ENCODE measurements at places on chromosomes 1 and 21. TPM values are rescaled to one million over a fixed set of nuclear protein-coding genes. Genes with fewer than 3 reads are reported as not detected.

Gene APCS
- total RNA-seq, result not detected

GRCh38 chr1:155169541-155169940 lies 3.6 kb downstream of the KRTCAP2 start:
- DNase-seq, result no peak

GRCh38 chr1:26289158-26290059 lies 9.5 kb downstream of the SH3BGRL3 start:
- no peak for DNase-seq

DNA sequence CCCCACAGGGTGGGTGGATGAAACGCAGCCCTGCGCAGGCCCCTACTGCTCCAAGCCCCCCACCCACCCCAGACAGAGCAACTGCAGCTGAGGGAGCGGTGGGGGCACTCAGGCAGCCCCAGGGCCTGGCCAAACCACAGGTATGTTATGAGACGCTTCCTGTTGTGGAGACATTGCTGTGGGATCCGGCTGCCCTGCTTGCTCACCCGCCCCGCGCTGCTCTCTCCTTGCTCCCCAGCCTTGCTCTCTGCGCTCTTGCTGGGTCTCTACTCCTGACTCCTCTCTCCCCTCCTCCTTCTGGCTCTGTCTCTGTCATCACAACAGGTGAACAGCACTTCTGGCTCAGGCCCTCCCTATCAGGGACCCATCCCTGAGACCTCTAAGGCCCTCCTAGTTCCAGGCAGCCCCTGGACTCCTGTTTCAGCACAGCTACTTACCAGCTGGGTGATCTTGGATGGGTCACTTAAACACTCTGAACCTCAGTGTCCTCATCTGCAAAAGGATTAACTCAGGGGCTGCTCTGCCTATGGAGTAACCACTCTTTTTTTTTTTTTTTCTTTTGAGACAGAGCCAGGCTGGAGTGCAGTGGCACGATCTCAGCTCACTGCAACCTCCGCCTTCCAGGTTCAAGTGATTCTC lies 15.9 kb downstream of the COL8A2 start:
- peak; percentile 61 for DNase-seq

- DNase-seq, result no peak
Measured at GRCh38 chr1:208298593-208299269, 54.5 kb upstream of the PLXNA2 start.

- no peak for DNase-seq
Measured at GRCh38 chr1:183090391-183091006, 67.3 kb downstream of the LAMC1 start.

DNA sequence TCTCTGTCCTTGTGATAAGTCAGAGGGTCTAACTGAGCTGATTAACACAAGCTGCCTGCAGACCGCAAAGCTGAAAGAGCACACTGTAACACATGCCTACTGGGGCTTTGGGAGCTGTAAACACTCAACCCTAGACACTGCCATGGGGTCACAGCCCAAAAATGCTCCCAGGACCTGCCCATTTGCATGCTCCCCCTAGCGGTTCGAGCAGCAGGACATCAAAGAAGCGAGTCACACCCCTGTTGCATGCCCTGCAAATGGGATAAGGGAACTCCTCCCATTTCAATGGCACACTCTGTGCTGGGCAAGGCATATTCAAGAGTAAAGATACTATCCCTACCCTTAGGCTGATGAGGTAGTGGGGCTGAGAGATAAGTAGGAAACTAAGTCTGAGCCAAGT lies 22.8 kb downstream of the LCE3E start:
- DNase-seq, result no peak

DNA sequence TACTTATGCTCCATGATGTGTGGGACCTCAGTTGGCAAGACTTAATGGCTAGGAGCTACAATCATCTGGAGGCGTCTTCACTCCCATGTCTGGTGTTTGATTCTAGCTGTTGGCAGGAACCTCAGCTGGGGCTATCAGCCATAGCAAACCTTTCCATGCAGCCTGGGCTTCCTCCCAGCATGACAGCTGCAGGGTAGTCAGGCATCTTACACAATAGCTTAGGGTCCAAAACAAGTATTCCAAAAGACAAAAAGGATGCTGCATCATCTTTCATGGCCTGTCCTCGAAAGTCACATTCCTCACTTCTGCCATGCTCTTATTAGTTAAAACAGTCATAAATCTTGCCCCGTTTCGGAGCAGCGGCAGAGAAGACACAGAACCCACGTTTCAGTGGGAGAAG lies 90.9 kb downstream of the LRRC8C start:
- DNase-seq, result no peak

DNA sequence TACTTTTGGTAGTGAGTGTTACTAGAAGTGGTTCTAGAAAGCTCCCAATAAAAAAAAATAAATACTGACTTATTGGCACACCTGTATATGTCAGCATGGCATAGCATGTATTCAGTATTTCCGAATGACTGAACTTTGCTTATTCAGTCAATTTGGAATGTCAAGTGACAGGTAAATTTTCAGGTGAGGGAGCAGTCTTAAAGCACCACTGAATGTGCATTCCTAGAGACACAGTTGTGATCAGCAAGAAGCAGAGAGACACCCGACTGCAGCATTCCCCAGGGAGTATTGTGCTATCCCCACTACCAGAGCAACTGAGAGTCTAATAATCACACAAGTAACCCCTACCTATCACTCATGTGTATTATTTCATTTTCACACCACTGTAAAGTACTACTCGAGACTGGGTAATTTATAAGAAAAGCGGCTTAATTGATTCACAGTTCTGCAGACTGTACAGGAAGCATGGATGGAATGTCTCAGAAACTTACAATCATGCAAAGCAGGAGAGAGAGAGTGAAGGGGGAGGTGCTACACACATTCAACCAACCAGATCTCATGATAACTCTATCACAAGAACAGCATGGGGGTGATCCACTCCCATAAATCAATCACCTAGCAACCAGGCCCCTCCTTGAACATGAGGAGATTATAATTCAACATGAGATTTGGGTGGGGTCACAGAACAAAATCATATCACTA lies 201.5 kb downstream of the TBX15 start:
- no peak for DNase-seq

GRCh38 chr1:202155478-202156021 lies 4.9 kb downstream of the PTPN7 start:
- DNase-seq, result peak; percentile 28

- DNase-seq, result no peak
Measured at GRCh38 chr1:154998818-154999570, 3.6 kb upstream of the ZBTB7B start.

DNA sequence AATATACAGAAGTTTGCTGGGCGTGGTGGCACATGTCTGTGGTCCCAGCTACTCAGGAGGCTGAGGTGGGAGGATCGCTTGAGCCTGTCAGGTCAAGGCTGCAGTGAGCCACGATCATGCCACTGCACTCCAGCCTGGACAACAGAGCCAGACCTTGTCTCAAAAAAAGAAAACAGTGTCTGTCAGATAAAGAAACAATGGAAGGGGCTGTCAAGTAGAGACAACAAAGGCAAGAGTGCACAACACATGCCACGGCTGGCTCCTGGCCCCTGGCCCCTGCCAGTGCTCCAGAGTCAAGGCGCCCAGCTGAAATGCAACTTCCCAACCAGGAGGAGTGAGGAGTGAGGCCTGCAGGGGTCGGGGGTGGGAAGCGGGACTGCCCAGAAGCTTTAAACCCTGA lies 32.6 kb downstream of the PRDM15 start:
- DNase-seq, result no peak

Gene FBXO2
- 3.0 TPM for total RNA-seq

All from kidney epithelial cell (primary cell).